GM12891 (cell line): ENCODE measurements at places on chromosomes 6 and 20.

GRCh38 chr20:43960231-43960630 is 45.6 kb downstream of the TOX2 start:
- DNase-seq: no peak

- DNase-seq: no peak
Measured at GRCh38 chr6:144782634-144783033, 497.5 kb downstream of the UTRN start.

GRCh38 chr6:3899061-3899460 is 49.9 kb downstream of the FAM50B start:
- DNase-seq: no peak

- DNase-seq: no peak
Measured at GRCh38 chr6:166814390-166814789, 142.0 kb downstream of the RNASET2 start.

GRCh38 chr20:40680161-40680959 is 8.7 kb downstream of the MAFB start:
- no peak for DNase-seq

GRCh38 chr6:168885196-168885595 is 368.4 kb downstream of the THBS2 start:
- no peak for DNase-seq

- DNase-seq: no peak
Measured at GRCh38 chr6:20640181-20640580, 105.9 kb downstream of the CDKAL1 start.

GRCh38 chr20:17783671-17784070 is 83.9 kb downstream of the BANF2 start:
- DNase-seq: no peak

- no peak for DNase-seq
Measured at GRCh38 chr6:134689641-134690040, 260.3 kb downstream of the ALDH8A1 start.

GRCh38 chr6:160161647-160161986 is 40.0 kb downstream of the SLC22A1 start:
- no peak for DNase-seq

DNA sequence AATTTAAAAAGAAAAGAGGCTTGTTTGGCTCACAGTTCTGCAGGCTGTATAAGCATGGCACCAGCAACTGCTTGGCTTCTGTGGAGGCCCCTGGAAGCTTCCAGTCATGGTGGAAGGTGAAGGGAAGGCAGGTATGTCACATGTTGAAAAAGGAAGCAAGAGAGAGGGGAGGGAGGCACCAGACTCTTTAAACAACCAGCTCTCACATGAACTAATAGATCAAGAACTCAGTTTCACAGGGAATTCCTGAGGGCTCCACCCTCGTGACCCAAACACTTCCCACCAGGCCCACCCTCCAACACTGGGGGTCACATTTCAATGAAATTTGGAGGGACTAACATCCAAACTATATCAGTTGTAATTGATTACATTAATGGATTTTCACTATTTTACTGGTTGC is 127.9 kb upstream of the MLIP start:
- no peak for DNase-seq

DNA sequence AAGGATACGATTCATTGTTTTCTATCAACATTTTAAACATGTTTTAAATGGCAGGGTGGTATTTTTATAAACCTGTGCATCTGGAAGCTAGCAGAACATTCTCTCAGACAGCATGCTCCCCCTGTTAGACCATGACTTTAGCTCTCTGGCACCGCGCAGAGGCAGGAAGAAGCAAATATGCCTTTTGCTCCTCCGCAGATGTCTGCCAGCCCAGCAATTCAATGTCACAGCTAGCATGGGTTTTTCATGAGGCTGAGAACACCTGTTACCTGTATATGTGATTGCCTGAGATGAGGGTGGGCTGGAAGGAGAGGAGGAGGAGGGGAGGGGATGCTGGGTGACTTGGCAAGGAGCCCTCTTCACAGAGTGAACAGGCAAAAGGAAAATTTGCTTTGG is 6.7 kb downstream of the MTCH1 start:
- DNase-seq: no peak

- DNase-seq: peak; percentile 77
Measured at GRCh38 chr20:37564388-37565133, 36.9 kb upstream of the BLCAP start.

DNA sequence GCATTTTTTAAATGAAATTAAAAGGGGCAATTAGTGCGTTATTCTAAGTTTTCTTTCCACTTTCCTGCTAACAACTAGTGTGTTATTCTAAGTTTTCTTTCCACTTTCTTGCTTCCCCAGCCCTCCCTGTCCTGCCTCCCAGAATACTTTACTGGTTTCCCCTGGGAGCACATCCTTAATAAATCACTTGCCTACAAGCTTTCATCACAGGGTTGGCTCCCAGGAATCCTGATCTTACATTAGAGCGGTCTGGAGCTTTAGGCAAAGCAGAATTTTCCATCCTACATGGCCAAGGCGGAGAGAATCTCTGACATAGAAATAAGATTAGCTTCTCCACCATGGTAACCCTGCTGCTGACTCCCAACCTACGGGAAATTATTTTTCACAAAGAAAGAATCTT is 150.4 kb downstream of the BFSP1 start:
- no peak for DNase-seq

DNA sequence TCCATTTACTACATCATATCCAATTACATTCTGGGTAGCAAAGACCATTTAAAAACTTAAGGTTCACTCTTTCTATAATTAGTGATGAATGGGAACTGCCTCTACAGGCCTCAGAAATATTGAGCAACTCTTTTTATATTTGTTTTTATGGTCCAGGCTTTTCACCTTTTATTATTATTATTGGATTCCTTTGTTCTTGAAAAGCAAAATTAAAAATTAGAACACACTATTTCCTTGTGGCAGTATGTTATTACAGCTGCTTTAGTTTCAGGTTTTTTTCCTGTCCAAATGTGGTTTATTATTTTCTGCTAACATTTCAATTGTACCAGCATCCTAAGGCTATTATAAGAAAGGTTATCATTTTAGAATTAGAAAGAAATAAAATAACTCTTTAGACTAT is 150.1 kb downstream of the FARS2 start:
- DNase-seq: no peak

GRCh38 chr6:166836785-166837718 is 119.3 kb downstream of the RNASET2 start:
- no peak for DNase-seq

DNA sequence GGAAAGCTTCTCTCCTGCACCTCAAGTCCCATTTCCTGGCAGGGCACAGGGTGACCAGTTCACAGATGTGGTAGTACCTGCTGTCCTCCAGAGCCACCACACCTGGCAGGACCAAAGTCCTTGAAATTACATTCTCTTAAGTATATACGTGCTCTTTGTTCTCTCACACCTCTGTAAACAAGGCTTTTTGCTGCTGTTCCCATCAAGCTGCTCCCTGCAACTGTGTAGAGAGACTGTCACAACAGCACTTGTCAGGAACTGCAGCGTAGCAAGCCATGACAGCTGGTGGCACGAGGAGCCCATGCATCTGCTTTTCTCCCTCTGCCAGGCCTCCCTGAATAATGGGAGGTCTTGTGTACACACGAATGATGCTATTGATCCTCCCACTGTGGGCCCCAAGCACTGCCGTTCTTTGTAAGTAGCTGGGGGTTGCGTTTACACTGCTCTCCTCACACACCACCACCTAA is 431.8 kb downstream of the CD83 start:
- no peak for DNase-seq

DNA sequence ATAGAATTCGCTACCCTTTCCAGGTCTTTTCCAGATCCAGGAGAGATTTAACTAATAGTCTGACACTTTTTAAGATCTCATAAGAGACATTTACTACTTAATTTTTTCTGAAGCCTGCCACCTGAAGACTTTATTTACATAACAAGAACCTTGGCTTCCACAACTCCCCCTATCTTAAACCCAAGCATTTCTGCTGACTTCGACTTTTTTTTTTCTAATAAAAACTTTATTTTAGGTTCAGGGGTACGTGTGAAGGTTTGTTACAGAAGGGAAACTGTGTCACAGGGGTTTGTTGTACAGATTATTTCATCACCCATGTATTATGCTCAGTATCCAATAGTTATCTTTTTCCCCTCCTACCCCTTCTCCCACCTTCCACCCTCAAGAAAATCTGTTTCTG is 64.9 kb upstream of the OR14J1 start:
- no peak for DNase-seq

DNA sequence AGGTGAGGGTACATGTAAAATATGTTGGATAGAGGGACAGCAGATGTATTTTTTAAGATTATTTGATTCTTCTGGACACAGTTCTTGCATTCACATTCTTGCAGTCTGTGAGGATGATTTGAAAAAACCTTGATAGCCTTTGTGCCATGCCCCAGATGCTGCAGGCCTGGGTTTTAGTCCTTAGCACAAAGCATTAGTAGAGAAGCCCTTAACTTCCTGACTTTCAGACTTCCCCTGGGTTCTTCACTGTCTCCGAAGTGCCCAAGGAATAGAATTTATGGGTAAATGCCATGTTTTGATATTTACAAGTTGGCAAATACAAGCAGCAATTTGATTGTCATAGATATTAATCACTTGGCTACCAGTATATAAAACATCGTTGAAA is 67.6 kb upstream of the SUPT3H start:
- no peak for DNase-seq

GRCh38 chr20:45909817-45910669 is 1.9 kb downstream of the PLTP start:
- no peak for DNase-seq

GRCh38 chr6:132520953-132521352 is 8.0 kb upstream of the STX7 start:
- no peak for DNase-seq

DNA sequence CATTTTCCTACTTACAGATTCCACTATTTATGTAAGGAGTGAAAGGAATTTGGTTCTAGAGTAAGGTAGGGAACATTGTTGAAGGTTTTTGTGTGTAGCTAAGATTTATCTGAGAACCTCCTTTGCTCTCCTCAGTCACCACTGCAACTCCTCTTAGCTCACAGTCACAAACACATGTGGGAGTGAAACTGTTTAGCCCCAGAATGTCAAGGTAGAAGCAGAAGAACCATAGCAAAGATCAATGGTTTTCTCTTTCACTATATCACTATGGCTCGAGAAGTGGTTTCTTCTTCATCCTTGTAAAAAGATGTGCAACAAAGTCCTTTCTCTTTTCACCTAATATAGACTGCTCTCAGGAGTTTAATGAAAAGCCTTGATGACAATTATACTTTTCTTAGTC is 6.5 kb upstream of the DEFB112 start:
- DNase-seq: no peak

- DNase-seq: no peak
Measured at GRCh38 chr20:58099956-58100730, 128.3 kb downstream of the ANKRD60 start.

GRCh38 chr6:134817448-134817847 is 132.5 kb downstream of the ALDH8A1 start:
- no peak for DNase-seq

GRCh38 chr20:12371990-12372389 is 454.3 kb downstream of the BTBD3 start:
- DNase-seq: no peak

DNA sequence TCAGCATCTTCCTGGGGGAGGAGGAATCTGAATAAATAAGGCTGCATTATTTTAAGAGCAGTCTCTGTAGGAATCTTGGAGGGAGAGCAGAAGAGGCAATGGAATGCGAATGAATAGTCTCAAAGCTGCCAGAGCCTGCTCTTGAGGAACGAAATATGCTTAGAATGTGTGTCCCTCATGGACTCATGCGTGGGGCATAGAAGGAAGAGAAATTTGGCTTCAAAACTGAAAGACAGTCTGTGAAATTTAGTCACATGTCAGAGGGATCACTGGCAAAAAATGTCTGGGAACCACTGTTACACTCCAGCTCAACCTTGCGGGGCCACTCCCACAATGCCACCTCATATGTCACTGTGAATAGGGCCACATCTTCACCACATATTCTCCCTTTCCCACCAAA is 95.5 kb downstream of the GJA10 start:
- no peak for DNase-seq

DNA sequence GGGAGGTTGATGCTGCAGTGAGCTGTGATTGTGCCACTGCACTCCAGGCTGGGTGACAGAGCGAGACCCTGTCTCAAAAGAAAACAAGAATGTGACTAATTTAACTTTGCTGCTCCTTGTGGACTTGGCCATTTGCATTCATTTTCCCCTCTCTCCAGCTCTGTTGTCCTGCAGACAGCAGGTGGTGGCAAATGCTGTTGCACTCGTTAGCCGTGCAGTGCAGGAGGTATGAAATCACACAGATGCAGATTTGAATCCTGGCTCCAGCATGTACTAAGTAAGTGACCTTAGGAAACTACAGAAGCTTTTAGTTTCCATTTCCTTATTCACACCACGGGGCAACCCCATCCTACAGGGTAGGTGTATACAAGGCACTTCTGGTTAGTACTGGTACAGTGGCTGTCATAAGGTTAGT is 9.6 kb upstream of the BEND3 start:
- no peak for DNase-seq

GRCh38 chr6:4210629-4211419 is 75.4 kb upstream of the ECI2 start:
- peak; percentile 24 for DNase-seq

DNA sequence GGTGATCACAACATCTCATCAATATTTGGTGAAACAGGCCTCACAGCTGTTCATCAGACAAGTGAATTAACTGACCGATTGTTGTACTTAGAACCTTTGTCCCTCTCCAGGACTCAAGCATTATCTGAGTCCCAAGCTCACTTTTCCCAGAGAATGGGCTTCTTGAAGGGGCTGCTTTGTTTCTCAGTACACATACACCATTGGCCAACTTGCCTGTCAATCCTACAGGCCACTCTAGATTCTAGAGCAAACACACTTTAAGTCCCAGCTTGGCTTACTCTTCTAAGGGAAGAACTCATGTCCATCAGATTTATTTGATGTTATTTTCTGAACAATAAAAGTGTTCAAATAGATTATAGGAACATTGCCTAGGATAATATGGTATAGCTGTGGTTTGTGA is 249.5 kb downstream of the BCKDHB start:
- DNase-seq: no peak

DNA sequence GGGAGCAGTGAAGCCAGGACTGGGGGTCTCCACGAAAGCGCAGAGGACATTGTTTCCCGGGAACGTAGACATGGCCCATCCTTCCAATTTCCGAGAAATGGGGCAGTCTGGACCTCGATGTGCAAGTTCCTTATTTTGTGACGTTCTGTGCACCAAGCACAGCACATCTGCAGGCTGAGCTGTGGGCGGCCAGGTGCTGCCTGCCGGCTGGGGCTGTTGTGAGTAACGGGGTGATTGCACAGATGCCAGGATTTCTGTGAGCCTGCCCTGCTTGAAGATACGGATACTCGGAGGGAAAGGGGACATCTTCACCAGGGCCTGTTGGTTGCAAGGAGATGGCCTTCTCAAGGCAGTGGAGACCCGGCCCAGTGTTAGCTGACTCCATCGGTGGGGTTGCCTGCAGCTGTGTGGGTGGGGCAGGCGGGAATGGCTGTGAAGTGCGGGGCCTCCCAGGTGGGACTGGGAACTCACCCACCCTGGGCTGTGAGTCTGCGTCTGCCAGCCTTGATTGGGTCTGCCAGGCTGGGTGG is 27.6 kb downstream of the CDH4 start:
- DNase-seq: no peak
